ENCODE measurements at places on chromosomes 2 and 18.
A peak's percentile ranks its signal among the peaks of the same experiment; 100 is the strongest.

- no peak for DNase-seq
These were observed 76.9 kb upstream of the AGAP1 start for GRCh38 chr2:235416858-235417499.

- DNase-seq: no peak
These were observed 45.0 kb downstream of the SLC4A1AP start for GRCh38 chr2:27708666-27709065.

DNA sequence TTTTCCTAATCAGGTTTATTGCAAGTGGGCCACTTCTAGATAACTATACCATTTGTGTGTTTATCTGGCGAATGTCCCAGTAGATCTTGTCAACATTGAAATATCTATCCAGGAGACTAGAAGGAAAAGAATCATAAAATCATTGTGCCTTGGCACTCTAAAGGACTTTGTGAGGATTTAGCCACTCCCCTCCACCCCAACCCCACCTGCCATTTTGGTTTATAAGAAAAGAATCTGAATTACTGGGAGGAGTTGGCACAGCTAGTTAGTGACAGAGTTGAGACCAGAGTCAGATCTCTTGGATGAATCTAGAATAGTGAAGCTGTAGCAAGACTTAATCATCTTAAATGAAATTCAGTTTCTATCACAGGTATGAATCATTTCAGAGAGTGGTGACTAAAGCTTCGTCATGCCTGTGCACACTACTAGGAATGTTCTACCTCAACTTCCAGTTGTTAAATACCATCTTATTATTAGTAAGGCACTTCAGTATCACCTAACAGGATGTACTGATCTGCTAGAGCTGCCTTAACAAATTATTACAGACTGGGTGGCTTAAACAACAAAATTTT lies 212.7 kb upstream of the SLC14A2 start:
- DNase-seq: no peak

GRCh38 chr18:42765302-42765701 lies 350.2 kb downstream of the RIT2 start:
- no peak for DNase-seq

DNA sequence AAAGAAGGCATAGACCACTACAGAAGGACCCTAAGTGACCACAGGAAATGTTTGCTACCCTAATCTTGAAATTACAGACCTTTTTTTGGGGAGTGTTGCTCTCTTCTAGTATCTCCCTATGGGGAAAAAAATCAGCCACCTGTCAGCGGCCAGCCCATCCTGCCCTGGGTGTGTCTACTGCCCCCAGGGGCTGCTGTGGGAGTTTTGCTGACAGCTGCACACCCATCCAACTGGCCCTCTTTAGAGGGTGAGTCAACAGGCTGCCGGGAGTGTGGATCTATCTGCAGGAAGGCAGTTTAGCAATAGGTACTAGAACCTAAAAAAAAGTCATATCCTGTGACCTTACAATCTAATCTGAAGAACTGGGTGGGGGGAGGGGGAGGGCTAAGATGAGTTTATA lies 796 bp upstream of the DYSF start:
- no peak for DNase-seq

GRCh38 chr18:3830604-3831003 lies 380.6 kb downstream of the TGIF1 start:
- DNase-seq: no peak

DNA sequence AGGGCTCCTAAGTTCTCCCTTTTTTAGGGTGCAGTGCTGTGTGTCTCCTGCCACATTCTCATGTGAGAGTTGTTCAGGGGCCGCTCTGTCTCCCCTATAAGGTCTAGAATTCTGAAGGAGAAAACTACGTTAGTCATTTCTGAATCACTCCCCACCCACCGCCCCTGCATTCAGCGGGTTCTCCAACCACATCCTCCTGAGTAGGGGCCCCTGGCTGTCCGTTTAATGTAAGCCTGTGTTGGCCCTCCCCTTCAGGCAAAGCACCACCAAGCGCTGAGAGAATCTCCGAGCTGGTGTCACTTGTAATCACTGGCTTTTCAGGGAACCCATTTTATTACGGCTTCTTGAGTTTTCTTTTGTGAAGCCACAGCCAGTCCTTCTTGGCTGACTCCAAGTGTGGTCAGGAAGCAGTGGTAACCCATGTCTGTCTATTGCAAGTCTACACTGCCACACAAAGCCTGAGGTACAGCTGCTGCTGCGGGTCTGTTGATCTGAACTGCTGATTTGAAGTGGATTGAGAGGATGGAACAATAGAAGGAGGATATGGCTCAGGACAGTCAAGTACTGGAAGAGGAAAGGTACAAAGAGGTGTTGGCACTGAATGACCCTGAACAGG lies 16.9 kb downstream of the LCT start:
- peak; percentile 82 for DNase-seq

- no peak for DNase-seq
These were observed 87.2 kb downstream of the PPP1R1C start for GRCh38 chr2:182072861-182073260.

GRCh38 chr18:35174093-35174731 lies 66.6 kb upstream of the ZNF397 start:
- DNase-seq: no peak

GRCh38 chr2:44769349-44770011 lies 172.0 kb upstream of the SIX3 start:
- no peak for DNase-seq

DNA sequence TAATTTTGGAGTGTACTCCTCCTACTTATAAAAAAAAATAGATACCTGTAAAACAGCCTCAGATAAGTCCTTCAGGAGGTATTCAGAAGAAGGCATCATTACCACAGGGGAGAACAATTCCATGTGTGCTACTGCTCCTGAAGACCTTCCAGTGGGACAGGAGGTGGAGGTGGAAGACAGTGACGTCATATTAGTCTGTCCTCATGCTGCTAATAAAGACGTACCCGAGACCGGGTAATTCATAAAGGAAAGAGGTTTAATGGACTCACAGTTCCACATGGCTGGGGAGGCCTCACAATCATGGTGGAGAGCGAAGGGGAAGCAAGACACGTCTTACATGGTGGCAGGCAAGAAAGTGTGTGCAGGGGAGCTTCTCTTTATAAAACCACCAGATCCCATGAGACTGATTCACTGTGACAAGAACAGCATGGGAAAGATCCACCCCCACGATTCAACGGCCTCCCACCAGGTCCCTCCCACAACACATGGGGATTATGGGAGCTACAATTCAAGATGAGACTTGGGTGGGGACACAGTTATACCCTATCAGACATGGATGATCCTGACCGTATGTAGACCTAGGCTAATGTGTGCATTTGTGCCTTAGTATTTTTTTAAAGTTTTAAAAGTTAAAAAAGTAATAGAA lies 98.4 kb downstream of the NDUFA10 start:
- no peak for DNase-seq

DNA sequence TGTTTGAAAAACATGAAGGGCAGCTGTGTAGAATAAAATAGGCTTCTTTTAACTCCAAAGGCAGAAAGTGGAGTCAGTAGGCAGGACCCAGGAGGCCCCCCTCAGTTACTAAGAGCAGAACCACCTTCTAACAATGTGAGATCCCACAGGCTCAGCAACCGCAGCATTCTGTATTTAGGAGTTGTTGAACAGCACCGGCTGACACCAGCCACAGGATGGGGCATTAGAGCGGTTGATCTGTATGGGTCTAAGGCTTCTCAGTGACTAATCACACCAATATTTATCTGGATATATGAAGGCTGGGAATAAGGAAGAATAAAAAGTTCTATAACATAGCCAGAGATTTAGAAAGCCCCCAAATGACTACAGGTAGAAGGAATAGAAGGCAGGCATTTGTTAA lies 51.7 kb downstream of the MYO5B start:
- no peak for DNase-seq

- no peak for DNase-seq
These were observed 138.9 kb downstream of the SLC39A10 start for GRCh38 chr2:195795879-195796278.

- DNase-seq: no peak
These were observed 117.2 kb upstream of the OTX1 start for GRCh38 chr2:62933398-62933917.

DNA sequence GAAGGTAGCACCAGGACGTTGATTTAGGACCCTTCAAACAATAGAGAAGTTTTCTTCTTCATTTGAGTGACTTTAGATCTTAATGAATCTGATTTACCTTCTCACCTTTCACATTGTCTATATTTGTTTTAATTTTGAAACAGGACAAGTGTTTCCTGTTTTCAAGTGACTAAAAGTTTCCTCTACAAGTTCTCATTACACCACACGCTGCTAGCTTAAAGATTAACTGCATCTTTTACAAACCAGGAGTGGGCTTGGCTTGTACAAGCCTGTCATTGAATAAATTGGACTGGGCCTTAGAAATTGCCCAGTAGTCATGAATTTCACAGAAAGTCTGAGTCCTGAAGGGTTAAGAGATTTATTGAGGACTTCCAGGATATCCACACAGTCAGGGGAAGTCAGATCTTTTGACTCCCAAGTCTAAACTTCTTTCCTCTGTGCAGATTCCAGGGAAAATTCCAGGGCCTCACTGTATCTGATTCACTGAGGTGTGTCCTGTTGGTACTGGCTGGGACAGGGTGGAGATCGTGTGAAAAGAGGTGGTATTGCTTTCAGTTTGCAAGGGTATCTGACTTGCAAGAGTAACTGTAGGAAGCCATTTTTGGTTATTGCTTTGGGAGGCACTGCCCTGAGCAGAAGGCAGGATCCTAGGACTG lies 3.4 kb downstream of the SGPP2 start:
- DNase-seq: no peak

GRCh38 chr2:215672406-215672805 lies 236.5 kb upstream of the FN1 start:
- no peak for DNase-seq

DNA sequence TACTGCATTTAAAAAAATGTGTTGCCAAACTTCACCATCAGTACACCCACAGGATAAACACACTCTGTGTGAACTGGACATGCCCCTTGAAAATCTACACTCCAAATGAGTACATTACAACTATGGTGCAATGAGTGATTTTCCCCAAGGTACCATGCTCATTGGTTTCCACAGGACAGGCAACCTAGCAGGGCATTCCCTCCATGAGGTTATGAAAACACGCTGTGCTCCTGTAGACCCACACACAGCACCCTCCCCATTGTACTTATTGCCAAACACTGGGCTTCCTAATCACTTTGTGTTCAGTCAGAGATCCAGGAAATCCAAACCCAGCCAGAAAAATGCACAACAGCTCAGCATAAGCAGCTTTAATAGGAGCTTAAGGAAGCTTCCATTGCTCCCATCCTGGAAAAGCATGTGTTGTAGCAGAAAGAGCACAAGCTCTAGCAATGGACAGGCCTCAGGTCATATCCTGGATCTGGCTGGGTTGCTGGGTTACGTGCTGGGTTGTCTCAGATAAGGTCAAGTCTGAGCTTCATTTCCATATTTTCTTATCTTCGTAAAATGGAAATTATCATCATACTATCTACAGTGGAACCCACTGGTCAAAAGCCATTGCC lies 20.8 kb upstream of the ATIC start:
- no peak for DNase-seq

GRCh38 chr2:128710729-128711128 lies 392.1 kb upstream of the HS6ST1 start:
- DNase-seq: no peak

DNA sequence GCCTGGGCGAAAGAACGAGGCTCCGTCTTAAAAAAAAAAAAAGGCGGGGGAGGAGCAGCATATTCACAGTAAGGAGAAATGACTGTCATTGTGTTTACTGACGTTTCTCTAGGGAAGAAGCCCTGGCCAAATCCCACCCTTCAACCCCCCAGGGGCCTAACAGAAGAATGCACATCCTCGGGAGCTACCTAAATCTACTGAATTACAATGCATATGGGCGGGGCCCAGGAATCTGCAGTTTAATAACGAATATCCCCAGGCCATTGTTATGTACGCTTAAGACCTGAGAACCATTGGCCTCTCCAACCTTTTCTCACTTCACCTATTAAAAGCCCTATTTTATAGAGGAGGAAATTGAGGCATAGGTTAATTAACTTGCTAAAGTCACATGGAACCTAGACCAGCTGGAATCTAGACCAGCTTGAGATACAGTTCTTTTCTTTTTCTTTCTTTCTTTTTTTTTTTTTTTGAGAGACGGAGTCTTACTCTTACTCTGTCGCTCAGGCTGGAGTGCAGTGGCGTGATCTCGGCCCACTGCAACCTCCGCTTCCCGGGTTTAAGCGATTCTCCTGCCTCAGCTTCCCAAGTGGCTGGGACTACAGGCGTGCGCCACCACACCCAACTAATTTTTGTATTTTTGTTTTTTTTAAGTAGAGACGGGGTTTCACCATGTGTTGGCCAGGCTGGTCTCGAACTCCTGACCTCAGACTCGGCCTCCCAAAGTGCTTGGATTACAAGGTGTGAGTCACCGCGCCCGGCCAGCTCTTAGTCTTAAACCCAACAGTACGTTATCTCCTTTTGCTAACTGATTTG lies 708 bp upstream of the RIF1 start:
- DNase-seq: no peak

GRCh38 chr2:53874401-53874950 lies 14.7 kb upstream of the GPR75 start:
- no peak for DNase-seq

- no peak for DNase-seq
These were observed 50.0 kb downstream of the DTNB start for GRCh38 chr2:25623361-25623760.

GRCh38 chr18:75531851-75532459 lies 104.5 kb upstream of the SMIM21 start:
- DNase-seq: no peak

DNA sequence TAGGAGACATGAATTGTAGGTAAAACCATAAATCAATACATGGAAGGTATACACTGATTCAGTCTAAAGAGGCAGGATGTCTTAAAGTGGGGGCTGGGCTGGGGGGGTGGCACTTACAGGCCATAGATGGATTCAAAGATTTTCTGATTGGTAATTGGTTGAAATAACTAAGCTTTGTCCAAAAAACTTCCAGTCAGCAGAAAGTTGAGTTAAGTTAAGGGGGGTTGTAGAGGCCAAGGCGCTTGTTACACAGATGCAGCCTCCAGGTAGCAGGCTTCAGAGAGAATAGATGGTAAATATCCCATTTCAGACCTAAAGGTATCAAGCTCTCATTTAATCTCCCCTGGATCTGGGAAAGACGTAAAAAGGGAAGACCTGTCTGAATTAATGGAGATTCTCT lies 233.6 kb upstream of the NRXN1 start:
- no peak for DNase-seq

GRCh38 chr18:35703043-35703688 lies 121.6 kb downstream of the GALNT1 start:
- DNase-seq: no peak
